ENCODE measurements at places on chromosomes 7 and 10. TPM values are rescaled to one million over a fixed set of nuclear protein-coding genes. Genes with fewer than 3 reads are reported as not detected.

The ADAM12 gene
- 3.7 TPM for total RNA-seq

The PRF1 gene
- total RNA-seq: 12.6 TPM

The PAXIP1 gene
- 8.0 TPM for total RNA-seq

The CABCOCO1 gene
- not detected for total RNA-seq

The ACSL5 gene
- 62.9 TPM for total RNA-seq

The DNAJC30 gene
- 13.1 TPM for total RNA-seq

The TRIM73 gene
- 2.4 TPM for total RNA-seq

The ERVW-1 gene
- not detected for total RNA-seq

DNA sequence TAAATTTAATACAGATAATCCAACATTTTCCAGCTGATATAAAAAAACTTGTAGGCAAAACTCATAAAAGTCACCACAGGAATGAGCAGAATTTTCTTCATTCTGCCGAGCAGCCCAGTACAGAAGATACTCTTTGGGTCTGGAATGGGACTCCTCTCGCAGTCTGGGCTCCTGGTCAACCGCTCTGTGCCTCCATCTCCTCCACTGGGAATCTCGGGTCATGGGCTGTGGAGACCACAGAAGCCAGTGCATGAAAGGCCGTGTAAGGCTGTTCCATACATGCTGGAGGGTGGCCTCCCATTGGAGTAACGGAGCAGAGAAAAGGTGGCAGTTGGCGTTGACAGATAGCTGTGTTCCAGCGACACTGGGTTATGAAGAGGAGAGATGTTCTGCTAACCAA is 616.4 kb upstream of the MGMT start:
- DNase-seq: no peak

DNA sequence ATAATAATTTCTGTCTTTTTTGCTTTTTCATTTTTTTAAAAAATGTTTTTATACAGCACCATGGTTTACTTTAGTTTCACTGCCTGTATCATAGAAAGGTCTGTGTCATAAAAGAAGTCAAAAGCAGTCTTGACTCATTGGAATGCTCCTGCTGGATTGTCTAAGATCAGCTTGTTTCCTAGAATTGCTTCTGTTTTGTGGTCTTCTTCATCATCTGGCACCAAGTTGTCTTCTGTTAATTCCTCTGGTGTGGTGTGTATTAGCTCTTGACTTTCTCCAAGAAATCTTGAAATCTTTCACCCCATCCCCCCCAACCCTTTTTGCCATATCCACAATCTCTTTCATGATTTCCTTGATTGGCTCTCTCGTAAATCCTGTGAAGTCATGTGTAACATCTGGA is 250.3 kb upstream of the CXCL12 start:
- DNase-seq: no peak

DNA sequence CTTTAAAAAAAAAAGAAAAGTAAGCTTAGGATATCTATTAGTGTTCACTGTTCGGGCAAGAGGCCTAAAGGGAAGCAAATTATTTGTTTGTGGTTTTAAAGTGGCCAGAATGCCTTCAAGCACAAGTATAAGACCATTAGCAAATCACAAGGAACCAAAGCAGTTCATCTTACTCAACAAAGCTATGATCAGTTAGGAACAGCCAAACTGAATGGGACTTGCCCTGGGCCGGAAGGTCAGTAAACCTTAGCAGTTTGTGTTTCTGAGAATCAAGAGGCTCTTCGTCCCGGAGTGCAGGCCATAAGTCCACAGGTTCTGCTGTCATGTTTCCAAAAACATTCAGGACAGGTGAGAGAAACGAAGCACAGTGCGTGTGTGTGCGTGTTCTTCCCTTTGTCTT is 4.5 kb downstream of the FBXW4 start:
- DNase-seq: no peak

- DNase-seq: no peak
Measured at GRCh38 chr10:32237644-32238345, 109.2 kb downstream of the EPC1 start.

DNA sequence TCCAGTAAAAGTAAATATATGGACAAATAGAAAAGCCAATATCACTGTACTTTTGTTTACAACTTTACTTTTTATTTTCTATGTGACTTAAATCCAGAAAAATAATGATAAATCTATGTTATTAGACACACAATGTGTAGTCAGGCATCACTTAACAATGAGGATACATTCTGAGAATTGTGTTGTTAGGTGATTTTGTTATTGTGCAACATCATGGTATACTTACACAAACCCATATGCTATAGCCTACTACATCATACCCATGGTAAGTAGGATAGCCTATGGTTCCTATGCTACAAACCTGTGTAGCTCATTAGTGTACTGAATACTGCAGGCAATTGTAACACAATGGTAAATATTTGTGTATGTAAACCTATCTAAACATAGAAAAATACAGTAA is 781.7 kb upstream of the GHITM start:
- DNase-seq: no peak

GRCh38 chr7:107834401-107834800 is 31.4 kb upstream of the SLC26A3 start:
- DNase-seq: no peak

GRCh38 chr7:47035522-47035921 is 546.4 kb downstream of the TNS3 start:
- DNase-seq: no peak

DNA sequence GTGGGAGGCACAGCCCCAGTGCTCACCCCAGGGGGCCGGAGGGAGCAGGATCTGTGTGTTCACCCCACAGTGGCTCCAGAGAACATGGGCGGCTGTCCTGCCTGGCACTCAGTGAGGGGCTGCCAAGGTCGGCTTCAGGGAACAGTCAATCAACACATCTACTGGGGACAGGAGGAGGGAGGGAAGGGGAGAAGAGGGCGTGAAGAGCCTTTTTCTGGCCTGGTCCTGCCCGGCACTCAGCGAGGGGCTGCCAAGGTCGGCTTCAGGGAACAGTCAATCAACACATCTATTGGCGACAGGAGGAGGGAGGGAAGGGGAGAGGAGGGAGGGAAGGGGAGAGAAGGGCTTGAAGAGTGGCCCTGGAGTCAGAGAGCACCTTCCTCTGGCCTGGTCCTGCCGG is 184.9 kb downstream of the ADARB2 start:
- no peak for DNase-seq

DNA sequence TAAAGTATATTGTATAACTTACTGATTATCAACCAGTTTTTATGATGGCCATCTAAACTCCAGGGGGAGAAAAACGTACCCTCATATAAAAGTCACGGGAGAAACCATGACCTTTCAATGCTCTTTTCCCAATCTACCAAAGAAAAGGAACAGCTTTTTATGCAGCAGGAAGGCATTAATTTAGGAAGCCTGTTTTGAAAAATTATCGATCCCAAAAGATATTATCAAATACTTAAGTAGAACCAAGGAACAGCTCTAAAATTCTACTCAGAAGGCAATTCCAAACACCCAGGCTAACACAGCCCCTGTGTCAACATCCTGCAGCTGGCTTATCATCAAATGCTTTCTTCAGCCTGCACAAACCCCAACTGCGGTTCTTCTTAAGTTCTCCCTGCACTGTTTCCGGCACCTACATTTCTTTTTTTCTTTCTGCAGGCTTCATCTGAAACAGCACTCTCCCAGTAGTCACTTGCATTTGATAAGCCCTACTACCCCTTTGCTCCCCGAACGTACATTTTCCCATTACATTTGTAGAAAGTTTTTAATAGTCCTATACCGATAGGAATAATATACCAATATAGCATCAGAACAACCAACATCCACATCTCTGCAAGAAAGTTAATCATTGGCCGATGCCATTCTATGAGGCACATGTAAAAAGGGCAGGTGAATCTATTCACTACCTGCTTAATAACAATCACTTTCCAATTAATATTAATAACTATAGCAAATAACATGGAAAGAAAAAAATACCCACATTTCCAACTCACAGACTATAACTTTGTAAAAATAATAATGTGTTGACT is 47.9 kb downstream of the PIP4K2A start:
- no peak for DNase-seq

DNA sequence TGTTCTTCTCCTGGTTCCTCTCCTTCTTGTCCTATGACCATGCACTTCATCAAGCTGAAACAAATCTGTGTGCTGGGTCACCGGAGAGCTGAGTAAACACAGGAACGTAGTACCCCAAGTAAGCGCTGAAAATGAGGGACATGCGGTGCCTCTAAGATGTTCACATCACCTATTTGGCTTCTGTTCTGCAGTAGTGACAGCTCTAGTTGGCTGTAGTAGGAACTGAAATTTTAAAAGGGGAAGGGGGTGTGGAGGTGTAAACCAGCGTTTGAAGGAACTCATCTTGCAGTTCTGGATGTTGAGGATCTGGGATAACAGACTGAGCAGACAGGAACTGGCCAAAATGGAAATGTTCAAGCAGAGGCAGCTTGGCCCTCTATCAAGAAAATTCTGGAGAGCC is 85.2 kb downstream of the WNT2 start:
- no peak for DNase-seq

GRCh38 chr10:121155742-121156474 is 304.7 kb downstream of the WDR11 start:
- DNase-seq: no peak

GRCh38 chr7:2482725-2483451 is 6.7 kb upstream of the GRIFIN start:
- no peak for DNase-seq

DNA sequence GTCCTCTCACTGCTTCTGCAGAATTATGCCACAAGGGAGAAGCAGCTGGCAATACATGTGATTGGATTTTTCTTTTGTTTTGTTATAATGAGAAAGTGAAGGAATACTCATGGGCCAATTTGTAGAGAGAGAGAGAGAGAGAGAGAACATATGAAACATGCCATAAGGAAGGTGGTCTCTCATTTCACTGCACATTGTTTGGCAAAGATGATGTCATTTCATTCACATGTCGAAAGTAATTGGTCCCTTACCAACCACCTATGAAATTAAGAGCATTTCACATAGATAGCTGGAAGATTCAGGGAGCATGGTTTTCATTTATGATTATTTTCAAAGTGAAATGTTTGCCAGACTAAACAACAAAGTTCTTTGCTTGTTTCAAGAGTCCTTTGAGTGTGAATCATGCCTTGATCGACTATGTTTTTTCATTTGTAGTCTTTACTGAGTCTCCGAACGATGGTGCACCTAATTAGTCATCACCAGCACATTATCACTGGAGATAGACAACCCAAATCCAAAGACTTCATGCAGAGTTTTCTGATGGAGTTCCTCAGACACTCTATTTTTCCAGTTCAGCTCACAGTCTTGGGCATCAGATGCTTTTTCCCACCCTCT is 130.1 kb upstream of the ZEB1 start:
- DNase-seq: no peak

DNA sequence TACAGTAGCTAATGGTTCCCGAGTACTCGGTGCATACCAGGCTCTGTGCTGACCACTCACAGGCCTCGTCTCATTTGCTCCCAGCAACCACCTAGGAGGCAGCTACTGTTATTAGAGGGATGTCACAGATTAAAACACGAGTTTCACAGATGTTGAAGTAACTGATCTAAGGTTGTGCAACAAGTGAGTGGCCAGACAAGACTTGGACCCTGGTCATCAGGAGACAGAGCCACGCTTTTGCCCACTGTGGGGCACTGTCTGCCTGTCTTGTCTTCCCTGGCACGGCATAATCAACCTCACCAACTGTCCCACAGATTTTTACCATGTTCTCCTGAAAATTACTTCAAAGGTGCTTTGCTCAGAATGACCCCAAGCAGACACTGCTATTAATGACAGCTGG is 111.6 kb upstream of the HABP2 start:
- DNase-seq: no peak

GRCh38 chr7:155533827-155534690 is 12.3 kb downstream of the CNPY1 start:
- DNase-seq: no peak

DNA sequence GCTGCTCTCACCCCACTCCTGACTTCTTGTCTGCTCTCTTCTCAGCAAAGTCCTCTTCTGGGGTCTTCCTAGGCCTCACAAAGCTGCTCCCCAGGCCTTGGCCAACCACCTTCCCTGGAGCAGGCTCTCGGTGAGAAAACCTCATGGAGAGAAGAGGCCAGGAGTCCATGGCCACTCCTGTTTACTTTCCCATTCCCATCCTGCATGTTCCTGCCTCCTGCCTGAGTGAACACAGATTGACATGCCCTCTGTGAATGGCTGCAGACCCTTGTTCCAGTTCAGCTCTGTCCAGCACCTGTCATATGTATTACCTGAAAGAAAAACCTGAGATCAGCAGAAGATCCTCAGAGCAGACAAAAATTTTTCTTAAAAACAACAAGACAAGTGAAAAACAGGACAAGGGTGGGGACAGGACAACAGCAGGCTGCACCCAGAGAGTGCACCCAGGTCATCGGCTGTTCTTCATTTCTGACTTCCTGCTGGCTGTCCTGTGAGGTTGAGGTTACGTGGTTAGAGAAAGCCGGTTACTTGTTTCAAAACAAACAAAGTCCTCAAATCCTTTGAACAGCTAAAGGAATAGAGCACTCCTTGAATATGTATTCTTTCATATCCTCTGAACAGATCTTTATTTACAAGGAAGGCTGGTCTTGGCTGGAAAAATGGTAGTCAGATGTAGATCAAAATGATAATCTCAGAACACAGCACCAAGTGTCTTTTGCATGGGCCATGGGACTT is 34.0 kb upstream of the DLD start:
- DNase-seq: no peak

- no peak for DNase-seq
Measured at GRCh38 chr10:95877881-95878280, 29.9 kb upstream of the CC2D2B start.

DNA sequence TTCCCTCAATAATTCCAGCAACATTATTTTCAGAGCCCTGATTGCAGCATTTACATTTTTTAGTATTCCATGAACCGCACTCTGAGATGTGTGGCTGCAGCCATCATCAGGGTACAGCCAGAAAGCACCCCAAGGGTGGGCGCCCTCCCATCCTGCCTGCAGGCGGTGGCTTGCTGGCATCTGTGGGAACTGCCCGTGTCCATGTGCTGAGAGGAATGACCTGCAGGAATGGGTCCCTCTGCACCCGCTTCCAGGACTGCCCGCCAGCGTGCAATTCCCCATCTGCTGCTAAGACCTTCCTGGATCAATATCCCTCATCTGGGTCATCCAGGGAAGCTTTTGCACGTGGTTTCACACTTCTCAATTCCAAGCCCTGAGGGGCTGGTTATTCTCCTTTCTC is 32.8 kb upstream of the NUB1 start:
- no peak for DNase-seq

GRCh38 chr7:5428478-5429252 is 5.0 kb upstream of the TNRC18 start:
- DNase-seq: peak; percentile 73

- no peak for DNase-seq
Measured at GRCh38 chr7:156861212-156861611, 31.8 kb downstream of the LMBR1 start.

GRCh38 chr7:140586516-140586915 is 54.1 kb downstream of the DENND2A start:
- no peak for DNase-seq

DNA sequence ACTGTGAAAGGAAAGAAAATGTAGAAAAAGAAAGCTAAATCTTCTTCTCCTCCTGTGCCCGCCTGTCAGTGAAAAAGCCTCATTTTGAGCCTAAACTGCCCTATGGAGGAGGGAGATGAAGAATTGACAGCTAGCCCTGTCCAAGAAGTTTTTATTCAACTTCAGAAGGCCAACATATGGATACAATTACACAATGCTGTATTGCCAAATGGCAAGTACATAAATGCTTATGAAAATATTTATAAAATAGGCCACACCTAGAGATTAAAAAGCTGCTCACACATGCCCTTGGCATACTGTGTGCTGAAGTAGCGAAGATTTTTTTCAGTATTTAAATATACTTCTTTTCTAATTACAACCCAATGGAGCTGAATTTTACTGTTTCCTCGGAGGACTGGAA is 65.1 kb upstream of the NEBL start:
- no peak for DNase-seq
